ENCODE measurements at places on chromosomes 7 and 10.

GRCh38 chr10:71748671-71749191 lies 24.6 kb downstream of the VSIR start:
- DNase-seq, result peak; percentile 100

DNA sequence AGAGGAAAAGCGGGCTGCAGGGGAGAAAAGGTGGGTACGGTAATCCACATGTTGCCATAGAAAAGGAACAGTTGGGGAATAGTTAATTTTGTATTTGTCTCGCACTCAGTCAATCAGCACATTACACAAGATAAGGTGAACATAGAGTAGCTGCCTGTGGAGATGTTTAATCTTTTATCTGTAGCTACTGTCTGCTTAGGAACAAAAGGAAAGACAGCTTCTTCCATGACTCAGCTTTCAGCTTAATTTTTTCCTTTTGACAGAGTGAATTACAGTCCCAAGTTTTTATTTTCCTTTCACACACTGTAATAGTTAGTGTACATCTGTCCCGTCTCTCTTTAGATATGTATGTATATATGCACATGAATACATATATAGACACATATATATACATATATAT lies 39.3 kb upstream of the PODXL start:
- DNase-seq, result no peak

GRCh38 chr10:132698761-132699391 lies 87.1 kb downstream of the NKX6-2 start:
- no peak for DNase-seq

GRCh38 chr10:73456187-73456890 lies 23.0 kb upstream of the MSS51 start:
- no peak for DNase-seq

GRCh38 chr7:142890874-142891485 lies 5.4 kb upstream of the TRPV6 start:
- no peak for DNase-seq

- DNase-seq, result no peak
Observed at GRCh38 chr10:70319183-70319582, 35.4 kb upstream of the NPFFR1 start.

DNA sequence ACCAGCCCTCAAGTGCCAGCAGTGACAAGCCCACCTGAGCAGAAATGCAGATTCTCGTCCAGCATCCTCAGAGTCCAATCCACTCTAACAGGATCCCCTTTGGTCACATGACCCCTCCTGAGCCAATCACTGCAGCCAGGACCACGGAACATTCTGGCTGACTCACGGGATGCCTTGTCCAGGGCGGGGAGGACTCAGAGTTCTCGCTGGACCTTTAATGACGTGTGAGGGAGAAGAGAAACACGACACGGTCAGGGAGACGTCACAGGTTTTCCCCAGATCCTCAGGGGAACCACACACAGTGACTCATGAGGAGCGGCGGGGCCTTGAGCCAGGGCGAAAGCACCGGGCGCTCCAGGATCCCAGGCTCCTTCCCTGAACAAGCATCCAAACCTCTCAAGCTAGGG lies 155.7 kb downstream of the PTPRN2 start:
- no peak for DNase-seq

DNA sequence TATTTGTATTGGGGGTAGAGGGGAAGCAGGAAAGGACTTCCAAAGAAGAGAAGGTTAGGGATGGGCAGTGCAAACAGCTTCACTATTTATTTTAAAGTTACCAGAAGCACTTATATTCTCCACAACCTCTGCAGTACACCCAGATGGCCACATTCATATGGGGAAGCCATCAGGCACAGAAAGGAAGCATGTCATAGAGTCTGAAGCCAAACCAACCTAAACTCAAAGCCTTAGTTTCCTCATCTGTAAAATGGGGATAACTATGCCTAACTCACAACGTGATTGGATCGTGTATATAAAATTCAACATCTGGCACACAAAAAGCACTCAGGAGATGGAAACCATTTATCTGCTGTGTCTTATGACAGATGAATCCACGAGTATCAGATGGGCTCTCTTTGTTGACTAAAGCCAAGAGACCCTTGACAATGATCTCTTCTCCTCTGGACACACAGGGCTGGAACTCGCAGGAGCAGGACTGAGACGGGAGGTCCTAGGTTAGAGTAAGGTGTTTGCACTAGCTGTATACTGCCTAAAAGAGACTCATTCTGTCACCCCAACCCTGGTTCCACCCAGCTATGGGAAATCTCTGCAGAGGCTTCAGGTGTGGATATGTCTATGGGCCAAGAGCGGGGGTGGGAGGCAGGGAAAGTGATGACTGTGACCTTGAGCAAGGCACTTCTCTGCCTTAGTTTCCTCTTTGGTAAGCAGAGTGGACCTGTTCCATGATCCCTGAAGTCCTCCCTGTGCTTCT lies 1.8 kb downstream of the KIAA1549 start:
- DNase-seq, result peak; percentile 61

DNA sequence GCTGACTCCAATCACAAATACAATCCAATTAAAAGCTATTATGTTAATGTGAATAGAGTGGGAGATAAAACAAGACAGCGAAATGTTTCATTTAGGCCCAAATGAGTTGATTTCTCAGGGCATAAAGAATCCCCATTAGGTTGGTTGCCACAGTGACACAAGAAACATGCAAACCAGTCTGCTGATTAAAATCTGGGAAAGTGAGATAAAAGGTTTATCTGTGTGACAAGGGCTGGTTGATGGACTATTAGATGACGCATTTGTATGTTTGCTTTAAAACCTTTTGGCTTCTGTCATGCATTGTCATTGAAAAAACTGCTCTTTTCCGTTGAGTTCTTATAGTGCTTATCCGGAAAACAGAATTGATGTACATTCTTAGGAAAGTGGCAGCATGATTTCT lies 658.2 kb downstream of the GATA3 start:
- DNase-seq, result no peak

- peak; percentile 11 for DNase-seq
Observed at GRCh38 chr7:42931447-42931833, 534 bp downstream of the PSMA2 start.

DNA sequence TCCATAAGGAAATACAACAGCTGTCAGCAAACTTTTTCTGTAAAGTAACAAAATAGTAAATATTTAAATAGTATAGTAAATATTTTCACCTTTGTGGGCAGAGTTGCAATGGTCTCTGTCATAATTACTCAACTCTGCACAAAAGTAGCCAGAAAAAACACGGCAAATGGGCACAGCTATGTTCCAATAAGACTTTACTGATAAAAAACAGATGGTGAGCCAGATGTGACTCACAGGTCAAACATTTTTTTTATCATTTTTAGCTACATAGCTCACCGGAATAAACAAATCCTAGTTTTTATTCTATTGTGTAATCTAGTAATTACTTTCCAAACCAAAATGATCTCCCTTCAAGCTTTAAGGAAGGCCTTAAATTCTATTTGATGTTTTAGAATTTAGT lies 55.3 kb downstream of the NCAPG2 start:
- DNase-seq, result no peak

- no peak for DNase-seq
Observed at GRCh38 chr10:32271617-32272016, 75.3 kb downstream of the EPC1 start.

- no peak for DNase-seq
Observed at GRCh38 chr7:3960050-3960763, 659.2 kb downstream of the SDK1 start.

- DNase-seq, result peak; percentile 86
Observed at GRCh38 chr10:26334932-26335573, 103.1 kb upstream of the APBB1IP start.

DNA sequence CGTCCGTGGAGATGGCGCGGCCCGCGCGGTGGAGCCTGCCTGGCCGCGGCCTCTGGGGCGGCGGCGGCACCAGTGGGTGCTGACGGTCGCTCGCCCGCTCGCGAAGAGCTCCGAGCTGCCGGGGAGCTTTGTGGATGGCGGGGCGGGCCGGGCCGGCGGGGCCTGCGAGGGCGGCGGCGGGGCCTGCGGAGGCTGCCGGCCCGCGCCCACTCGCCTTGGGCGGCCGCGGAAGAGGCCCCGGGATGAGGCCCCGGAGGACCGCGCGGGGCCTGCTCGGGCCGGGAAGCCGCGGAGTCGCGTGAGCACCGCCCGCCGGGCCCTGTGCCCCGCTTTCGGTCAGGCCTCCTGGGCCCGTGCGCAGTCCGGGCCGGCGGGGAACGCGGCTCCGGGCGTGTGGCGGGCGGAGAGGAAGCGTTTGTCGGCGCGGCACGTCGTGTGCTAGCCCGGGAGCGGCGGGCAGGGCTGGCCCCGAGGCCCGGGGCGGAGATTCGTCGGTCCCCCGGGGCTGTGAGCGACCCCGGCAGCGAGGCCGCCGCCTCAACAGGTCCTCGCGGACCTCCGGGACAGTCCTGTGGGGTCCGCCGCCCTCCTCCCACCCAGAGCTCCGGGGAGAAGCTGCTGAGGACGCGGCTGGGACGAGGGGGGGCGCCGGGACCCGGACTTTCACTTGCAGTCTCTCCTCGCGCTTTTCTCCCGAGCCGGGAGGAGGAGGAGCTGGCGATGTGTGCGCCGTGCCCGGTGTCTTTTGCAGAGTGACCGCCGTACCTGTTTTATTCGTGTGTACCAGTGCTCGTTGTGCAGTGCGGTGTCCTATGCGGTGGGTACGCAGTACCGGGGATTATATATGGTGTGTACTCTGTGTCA lies 578 bp downstream of the ZMYND11 start:
- DNase-seq, result peak; percentile 67

GRCh38 chr10:90213346-90213745 lies 512.0 kb downstream of the KIF20B start:
- DNase-seq, result no peak

DNA sequence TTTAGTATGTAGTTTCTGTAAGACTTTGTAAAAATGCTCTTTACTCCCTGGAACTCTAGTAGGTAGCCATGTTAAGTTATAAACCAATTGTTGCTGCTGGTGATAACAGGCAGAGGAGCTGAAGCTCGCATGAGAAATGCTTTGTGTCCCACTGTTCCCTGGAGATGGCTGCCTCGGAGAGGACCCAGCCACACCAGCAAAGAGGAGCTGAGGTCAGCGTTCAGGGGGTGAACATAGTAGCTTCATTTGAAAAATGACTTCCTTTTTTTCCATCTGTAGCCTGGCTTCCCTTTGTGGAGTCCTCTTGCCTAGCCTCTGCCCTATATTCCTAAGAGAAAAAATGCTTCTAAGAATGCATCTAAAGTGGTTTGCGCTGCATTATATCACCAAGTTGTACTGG lies 20.3 kb downstream of the CELF2 start:
- DNase-seq, result peak; percentile 53

DNA sequence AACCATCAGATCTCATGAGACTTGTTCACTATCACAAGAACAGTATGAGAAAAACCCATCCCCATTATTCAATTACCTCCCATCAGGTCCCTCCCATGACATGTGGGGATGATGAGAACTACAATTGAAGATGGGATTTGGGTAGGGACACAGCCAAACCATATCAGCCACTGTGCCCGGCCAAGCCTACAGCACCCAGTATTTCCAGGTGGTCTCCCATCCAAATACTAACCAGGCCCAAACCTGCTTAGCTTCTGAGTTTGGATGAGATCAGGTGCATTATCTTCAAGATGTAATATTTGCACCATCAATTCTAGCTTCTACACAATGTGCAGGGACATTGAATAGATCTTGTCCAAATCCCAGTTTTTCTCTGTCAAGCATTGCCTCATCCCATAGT lies 196.9 kb downstream of the BAMBI start:
- no peak for DNase-seq

GRCh38 chr7:44400033-44400511 lies 74.7 kb upstream of the CAMK2B start:
- no peak for DNase-seq

- no peak for DNase-seq
Observed at GRCh38 chr7:135717693-135718092, 10.3 kb downstream of the SLC13A4 start.

DNA sequence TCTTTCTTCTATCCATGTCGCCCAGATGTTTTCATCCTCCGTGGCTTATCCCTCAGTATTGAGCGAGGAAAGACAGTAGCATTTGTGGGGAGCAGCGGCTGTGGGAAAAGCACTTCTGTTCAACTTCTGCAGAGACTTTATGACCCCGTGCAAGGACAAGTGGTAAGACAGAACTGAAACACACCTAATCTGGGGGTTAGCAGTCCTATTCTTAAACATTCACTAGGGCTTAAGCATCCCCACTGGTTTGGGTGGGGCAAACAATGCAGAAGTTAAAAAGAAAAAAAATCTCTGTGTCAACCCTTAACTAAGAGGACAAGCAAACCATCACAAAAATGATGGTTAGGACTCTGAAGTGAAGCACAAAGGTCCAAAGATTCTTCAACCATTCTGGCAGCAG lies 43.8 kb downstream of the SP8 start:
- no peak for DNase-seq

DNA sequence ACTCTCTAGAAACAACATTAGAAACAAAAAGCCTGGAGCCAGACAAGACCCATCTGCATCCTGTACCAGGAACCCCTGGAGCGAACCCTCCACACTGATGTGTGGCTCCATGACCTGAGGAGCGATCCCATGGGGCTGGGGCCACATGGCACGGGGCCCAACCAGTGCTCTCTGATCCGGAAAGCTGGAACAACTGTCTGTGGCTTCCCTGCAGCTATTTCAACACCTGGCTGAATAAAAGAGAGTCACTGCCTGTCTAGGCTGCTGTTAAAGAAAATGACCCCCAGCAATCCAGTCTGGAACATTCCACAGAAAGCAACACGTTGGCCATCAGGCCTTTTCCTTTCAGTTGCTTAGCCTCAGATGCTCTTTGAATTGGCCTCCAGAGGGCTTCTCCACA lies 20.9 kb downstream of the UROS start:
- DNase-seq, result no peak

GRCh38 chr10:117740691-117741222 lies 198.2 kb downstream of the EMX2 start:
- DNase-seq, result no peak

- DNase-seq, result peak; percentile 74
Observed at GRCh38 chr10:33248638-33249037, 85.8 kb downstream of the NRP1 start.

DNA sequence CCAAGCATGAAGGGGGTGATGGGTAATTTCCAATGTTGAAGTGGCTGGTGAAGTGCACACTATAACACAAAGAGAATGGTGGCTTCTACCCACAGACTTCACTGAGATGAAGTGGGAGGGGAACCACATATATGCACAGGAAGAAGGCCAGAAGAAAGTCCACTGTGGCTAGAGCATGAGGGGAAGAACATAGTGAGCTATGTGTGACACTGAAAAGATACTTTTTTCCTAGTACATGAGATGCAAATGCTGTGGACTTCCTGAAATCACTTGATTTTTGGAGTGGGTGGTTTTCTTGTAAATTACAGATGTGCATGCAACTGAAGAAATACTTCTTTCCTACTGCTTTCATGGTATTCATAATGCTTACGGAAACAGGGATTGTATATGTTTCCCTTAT lies 115.6 kb upstream of the PHYHIPL start:
- no peak for DNase-seq
